Activated CD8-positive, alpha-beta memory T cell treated with anti-CD3 and anti-CD28 coated beads for 48 hours (primary cell): ENCODE measurements at places on chromosomes 7 and 10.

DNA sequence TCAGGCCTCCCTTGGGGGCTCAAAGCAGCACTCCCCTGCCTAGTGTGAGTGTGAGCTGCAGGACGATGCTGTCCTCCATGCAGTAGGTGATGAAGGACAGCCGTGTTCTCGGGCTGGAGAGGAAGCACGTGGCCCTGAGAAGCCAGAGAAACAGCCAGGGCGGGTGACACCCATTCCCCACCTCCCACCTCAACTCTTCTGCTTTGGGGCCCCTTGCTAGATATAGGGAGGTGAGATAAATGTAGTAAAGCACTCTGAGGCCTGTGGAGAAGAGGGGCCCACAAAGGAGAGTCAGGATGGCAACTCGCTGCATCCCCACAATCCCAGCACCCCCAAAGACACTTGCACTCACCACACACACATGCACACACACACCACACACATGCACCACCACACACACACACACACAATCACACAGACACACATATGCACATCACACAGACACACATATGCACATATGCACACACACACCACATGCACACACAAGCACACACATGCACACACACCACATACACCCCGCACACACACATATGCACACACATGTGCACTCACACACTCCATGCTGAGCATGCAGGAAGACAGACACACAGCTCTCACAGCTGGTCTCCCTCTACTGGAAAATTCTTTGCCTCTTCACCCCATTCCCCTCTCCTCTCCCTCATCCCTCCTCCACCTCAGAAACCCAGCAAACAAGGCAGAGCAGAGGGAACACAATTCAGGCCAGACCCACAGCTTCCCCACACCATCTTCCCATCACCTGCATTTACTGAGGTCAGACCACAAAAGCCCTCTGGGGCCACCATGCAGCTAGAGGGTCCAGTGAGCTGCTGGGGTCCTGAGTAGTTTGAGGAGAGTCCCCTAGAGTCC lies 30.5 kb downstream of the ANXA8 start:
- no peak for DNase-seq

DNA sequence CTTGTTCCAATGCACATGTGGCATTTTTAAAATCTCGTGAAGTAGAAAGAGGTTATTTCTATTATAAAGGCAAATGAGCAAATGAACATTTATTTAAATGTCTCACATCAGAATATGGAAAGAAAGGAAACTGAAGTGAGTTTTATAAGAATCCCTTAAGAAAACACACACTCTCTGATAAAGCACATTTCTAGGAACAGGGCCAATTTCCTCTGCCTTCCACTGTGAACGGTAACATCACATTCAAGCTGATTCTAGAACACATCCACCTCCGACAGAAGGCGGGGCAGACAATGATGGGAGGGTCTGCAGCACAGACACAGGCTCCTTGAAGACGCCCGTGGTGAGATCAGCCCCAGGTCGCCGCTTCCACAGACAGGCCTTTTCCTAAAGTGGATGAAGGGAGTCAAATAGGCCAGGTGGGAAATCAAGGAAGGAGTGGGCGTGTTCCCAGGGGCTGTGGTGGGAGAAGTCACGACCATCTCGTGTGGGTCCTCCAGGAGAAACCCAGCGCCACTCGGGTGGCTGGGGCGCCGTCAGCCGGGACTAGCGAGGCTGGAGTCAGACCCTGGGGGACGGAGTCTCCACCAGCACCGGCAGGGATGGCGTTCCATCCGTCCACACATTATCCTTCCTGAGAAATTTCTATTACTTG lies 31.1 kb downstream of the PITRM1 start:
- DNase-seq = no peak

DNA sequence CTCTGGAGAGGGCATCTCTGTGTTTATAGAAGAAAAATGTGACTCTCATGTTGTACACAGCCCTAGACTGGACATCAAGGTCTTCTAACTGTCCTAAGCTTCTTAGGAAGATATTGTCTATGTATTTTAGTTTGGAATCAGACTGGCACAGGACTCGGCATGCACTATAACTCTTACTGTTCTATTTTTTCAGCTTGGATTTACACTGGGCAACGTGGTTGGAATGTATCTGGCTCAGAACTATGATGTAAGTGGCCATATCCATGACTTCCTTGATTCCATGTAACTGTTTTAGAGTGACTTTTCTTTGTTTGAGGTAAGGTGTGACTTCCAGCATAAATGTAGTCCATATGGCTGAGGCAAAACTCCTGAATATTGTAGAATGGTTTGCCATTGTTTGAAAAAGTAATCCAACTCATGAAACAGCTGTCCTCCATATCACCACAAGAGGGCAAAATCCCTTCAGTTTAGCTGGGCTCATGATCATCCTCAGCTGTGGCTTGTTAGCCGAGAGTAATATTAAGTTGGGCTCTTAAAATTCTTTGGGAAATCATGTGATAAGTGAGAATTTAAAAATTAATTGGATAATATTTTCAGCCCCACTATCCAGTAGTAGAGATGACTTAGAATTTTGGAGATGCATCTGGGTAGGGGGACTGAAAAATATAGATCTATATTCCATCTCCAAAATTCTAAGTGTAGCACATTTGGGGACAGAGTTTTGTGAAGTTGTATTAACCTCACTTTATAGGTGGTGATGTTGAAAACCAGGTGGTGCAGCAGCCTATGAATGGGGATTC lies 10.4 kb downstream of the STMP1 start:
- DNase-seq = no peak

DNA sequence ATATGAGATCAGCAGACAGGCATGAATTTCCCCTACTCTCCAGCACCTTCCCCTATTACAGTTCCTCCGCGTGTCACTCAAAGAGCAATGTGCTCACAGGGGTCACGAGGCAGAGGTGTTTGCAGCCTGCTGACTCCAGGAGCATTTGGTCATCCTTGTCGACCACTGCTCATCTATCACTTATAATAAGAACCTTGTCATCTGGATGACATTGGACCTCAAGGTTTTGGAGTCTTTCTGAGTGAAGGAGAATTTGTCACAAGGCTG lies 32.9 kb upstream of the PLPP4 start:
- DNase-seq = no peak

DNA sequence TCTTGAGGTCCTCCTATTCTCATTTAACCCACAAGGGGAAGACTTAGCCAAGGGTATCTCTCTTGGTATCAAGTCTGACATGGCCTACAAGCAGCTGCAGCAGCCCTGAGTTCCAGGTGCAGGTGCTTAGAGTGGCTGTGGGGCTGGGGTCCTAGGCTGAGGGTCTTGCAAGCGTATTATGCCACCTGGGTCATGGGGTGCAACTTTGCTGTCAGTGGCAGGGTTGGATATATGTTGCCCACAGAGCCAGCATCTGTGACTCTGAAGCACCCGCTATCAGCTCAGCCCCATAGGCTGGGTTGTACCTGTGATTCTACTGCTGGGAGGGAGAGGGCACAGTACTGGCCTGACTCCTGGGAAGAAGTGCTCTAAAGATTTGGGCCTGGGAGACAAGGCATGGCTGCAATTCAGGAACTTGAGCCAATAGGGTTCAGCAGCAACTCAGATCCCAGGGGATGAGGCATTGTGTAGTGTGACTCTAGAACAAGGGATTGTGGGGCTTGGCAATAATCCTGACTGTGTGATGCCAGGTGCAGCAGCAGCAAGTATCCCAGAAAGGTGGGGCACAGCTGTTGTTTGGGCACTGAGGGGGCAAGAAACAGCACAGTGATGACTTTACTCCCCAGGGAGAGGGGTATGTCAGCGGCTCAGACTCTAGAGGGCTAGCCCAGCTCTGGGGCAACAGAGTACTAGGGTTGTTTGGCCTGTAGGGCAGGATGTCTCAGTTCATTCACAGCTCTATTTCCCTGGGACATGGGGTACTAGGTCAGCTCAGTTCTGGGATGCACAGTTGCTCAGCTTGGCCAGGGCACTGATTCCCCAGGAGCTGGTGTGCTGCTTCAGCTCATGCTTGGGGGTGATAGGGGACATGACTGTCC lies 41.4 kb downstream of the NEURL1 start:
- DNase-seq = no peak

GRCh38 chr7:97732565-97733275 lies 834 bp downstream of the TAC1 start:
- no peak for DNase-seq

GRCh38 chr10:112956631-112957350 lies 6.7 kb downstream of the TCF7L2 start:
- DNase-seq = no peak

DNA sequence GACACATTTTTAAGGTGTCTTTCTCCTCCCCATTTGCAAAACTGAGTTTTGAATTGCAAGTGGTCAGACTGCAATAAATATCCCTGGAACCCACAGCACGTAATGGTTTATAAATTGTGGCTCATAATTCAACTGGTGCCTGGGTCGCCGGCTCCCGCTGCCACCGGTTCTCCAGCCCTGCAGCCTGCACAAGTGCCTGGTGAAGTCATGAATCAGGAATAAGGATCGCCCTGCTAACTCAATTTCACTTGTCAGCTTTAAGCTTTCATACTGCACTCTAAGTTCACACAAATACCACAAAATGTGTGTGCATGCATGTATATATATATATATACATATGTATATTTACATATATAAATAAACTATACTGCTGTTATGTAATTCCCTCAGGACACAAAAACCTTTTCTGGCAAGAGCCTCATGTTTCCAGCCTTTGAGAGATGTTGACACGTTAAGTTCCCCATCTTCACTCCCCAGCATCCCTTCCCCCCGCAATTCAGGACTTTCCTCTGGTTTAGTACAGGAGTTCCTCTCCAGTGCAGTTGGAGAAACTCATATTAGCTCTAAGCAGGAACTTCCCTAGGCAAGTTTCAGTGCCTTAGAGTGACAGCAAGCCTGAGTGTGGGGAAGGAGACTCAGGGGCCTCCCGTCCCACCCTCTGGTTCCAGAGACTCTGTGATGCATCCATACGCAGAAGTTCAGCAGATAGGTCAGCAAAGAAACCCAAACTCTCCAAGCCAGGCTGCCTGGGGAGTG lies 129.2 kb upstream of the UNC5B start:
- no peak for DNase-seq

DNA sequence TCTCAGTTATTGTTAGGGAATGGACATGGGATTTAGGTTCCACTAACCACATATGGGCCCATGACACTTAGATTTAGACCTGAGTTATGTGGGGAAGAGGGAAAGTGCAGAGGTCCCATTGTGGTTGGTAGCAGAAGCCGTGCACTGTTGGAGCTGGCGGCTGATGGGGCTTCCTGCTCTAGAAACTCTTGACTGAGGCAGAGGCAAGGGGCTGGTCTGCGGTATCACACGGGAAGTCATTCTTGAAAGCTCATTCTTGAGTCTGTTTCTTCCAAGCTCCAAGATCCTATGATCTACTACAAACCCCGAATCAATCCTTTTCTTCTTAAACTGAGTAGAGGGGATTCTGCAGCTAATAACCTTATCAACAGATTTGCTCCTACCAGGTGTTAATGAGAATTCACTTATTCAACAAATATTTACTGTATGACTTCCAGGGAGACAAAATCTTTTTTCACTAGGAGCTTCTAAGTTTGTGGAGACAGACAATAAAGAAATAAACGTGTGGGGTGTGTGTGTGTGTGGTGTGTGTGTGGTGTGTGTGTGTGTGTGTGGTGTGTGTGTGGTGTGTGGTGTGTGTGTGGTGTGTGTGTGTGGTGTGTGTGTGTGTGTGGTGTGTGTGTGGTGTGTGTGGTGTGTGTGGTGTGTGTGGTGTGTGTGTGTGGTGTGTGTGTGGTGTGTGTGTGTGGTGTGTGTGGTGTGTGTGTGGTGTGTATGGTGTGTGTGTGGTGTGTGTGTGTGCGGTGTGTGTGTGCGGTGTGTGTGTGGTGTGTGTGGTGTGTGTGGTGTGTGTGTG lies 57.1 kb downstream of the AOC1 start:
- DNase-seq = no peak

DNA sequence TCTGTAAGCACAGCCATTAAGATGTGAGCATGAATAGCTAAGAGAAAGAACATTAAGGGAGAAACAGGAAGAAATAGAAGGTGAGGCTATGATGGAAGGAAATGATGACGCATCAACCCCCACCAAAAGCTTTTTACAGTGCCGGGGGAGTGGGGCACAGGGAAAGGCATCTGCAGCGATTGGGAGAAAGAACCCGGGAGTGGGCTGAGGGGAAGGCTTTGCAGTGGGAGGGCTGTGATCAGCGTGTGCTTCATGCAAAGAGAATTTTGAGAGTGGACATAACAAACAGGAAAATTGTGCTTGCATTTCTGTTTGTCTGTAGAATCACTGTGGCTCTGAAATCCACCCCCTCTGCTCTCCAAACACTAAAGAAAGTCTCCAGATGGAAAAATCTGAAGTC lies 250.8 kb downstream of the KCNMA1 start:
- no peak for DNase-seq

DNA sequence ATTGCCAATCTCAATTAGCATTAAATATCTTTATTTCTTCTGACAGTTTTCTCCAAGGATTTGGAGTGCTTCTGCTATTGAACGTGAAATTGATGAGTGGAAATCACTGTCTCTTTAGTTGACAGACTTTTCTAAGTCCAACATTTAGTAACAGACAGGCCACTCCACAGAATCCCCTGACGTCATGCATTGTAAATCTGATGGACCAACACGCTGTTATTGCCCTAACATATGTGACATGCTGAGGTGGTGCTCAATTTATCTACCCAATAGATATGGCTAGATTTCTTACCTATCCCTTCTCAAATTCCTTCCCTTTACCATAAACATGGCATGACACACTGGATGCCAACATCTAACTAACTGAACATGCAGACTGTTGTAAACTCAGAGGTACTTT lies 240.6 kb upstream of the DGKB start:
- DNase-seq = no peak

- no peak for DNase-seq
Observed at GRCh38 chr10:108852211-108852610, 1071.1 kb downstream of the XPNPEP1 start.

DNA sequence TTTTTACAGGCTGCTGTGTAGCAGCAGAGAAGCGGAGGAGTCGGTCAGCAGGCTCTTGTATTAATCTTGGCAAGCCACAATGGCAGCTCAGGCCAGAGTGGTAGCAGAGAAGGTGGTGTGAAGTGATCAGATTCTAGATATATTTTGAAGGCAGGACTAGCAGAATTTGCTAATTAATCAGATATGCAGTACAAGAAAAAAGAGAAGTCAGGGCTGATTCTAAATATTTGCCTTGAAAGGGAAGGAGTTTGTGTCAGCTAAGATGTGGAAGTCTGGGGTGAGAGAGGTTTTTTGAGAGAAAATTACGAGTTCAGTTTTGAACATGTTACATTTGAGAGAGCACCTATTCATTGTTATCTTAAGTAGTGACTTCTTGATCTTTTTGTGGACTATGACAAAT lies 176.3 kb downstream of the WNT2 start:
- DNase-seq = no peak
